Placental pericyte (primary cell): ENCODE measurements at places on chromosomes 7 and 10. TPM values are rescaled to one million over a fixed set of nuclear protein-coding genes. Genes with fewer than 3 reads are reported as not detected.

TWIST1 gene
- total RNA-seq, result 34.4 and 35.5 TPM in 2 replicates

SOSTDC1 gene
- not detected in 2 replicates for total RNA-seq

ADIRF gene
- total RNA-seq, result 1.0 TPM in 1 of 2 replicates, not detected in the other

EXOC6 gene
- total RNA-seq, result 16.8 and 36.3 TPM in 2 replicates

TMEM236 gene
- total RNA-seq, result under 0.01 and 0.14 TPM in 2 replicates

IGFBP1 gene
- total RNA-seq, result 0.14 and 0.22 TPM in 2 replicates

GATA3 gene
- 0.29 TPM in 1 of 2 replicates, not detected in the other for total RNA-seq

FOXP2 gene
- 0.43 TPM in 1 of 2 replicates, not detected in the other for total RNA-seq

DRGX gene
- total RNA-seq, result not detected in 2 replicates

ZNF425 gene
- 1.6 and 3.9 TPM in 2 replicates for total RNA-seq

TFPI2 gene
- 650 and 1,118 TPM in 2 replicates for total RNA-seq

NEBL gene
- total RNA-seq, result 0.22 TPM in 1 of 2 replicates, not detected in the other

FAM20C gene
- total RNA-seq, result 19.9 and 86.5 TPM in 2 replicates

CLDN4 gene
- total RNA-seq, result 0.22 TPM in 1 of 2 replicates, not detected in the other

TYW1 gene
- 18.2 and 21.0 TPM in 2 replicates for total RNA-seq

CALHM3 gene
- not detected in 2 replicates for total RNA-seq

ANKRD61 gene
- total RNA-seq, result 0.44 TPM in 1 of 2 replicates, not detected in the other

WEE2 gene
- not detected in 2 replicates for total RNA-seq

ANKMY2 gene
- total RNA-seq, result 23.0 and 23.6 TPM in 2 replicates

CREM gene
- total RNA-seq, result 21.4 and 37.8 TPM in 2 replicates

GIMAP6 gene
- total RNA-seq, result 0.14 TPM in 1 of 2 replicates, not detected in the other

SLC26A3 gene
- total RNA-seq, result not detected in 2 replicates

LIPK gene
- 0.29 TPM in 1 of 2 replicates, not detected in the other for total RNA-seq

RARRES2 gene
- total RNA-seq, result 4.6 and 35.2 TPM in 2 replicates

SLC18A3 gene
- total RNA-seq, result not detected in 2 replicates

PLAU gene
- total RNA-seq, result 278 and 1,436 TPM in 2 replicates

CTTNBP2 gene
- total RNA-seq, result 2.4 TPM in 1 of 2 replicates, not detected in the other

LHFPL3 gene
- not detected in 2 replicates for total RNA-seq

TLX1 gene
- total RNA-seq, result not detected in 2 replicates

SPDYE5 gene
- total RNA-seq, result not detected in 2 replicates

ANKRD2 gene
- not detected in 2 replicates for total RNA-seq

GIMAP1 gene
- total RNA-seq, result not detected in 2 replicates

MMP21 gene
- total RNA-seq, result not detected in 2 replicates

SUN3 gene
- total RNA-seq, result not detected in 2 replicates

GDF2 gene
- 0.14 TPM in 1 of 2 replicates, not detected in the other for total RNA-seq

HOXA10 gene
- total RNA-seq, result 15.5 and 23.3 TPM in 2 replicates

COL28A1 gene
- not detected in 2 replicates for total RNA-seq

TMEM72 gene
- total RNA-seq, result not detected in 2 replicates

GPNMB gene
- 93.1 and 188 TPM in 2 replicates for total RNA-seq

RAPGEF5 gene
- total RNA-seq, result 0.29 and 0.44 TPM in 2 replicates

AKR1C2 gene
- total RNA-seq, result 1.9 and 6.3 TPM in 2 replicates

GHRHR gene
- not detected in 2 replicates for total RNA-seq

CALHM1 gene
- total RNA-seq, result not detected in 2 replicates
